ENCODE measurements at places on chromosomes 2 and 18.

GRCh38 chr2:205383601-205384000, 298.7 kb upstream of the NRP2 start:
- DNase-seq, result no peak

GRCh38 chr2:232689152-232689910, 7.8 kb upstream of the GIGYF2 start:
- DNase-seq, result peak; percentile 39

DNA sequence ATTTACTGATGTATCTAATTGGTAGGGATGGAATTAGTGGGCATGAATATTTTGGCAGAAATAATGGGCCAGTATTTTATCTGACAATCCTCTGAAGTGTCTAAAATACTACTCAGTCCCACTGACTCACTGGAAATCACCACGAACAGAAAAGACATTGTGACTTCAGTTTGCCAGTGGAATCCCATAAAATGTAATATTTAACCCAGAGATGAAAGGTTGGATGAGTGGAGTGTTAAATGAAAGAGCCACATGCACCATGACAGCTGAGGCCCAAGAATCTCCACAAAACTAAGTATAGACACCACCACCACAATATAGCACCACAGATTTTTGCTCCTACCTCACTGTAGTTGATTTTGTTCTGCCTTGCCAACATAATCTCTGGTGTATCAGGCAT, 103.9 kb downstream of the NEB start:
- no peak for DNase-seq

DNA sequence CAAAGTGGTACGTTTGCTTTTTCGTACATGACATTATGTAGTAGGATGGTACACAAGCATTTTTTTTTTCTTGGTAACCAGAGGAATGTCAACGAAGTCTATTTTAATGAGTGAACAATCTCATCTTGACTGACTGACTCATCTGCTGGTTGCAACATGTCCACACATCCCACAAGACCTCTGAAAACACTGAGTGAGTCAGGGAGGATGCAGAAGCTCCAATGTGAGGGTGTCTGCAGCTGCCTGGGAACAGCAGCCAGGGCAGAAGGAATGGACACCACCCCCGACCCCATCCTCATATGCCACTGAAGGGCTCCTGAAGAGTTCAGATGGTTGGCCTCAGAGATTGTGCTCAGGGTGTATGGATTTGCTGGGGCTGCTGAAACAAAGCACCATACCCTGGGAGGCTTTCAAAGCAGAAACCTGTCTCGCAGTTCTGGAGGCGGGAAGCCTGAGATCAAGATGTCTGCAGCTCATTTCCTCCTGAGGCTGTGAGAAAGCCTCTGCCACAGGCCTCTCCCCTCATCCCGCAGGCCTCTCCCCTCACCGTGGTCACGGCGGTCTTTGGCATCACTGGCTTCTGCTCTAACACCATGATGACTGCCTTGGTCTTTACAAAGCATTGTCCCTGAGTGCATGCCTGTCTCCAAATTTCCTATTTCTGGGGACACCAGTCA, 124.6 kb downstream of the LRATD1 start:
- peak; percentile 76 for DNase-seq

GRCh38 chr18:62249478-62250097, 62.5 kb downstream of the RELCH start:
- peak; percentile 80 for DNase-seq

DNA sequence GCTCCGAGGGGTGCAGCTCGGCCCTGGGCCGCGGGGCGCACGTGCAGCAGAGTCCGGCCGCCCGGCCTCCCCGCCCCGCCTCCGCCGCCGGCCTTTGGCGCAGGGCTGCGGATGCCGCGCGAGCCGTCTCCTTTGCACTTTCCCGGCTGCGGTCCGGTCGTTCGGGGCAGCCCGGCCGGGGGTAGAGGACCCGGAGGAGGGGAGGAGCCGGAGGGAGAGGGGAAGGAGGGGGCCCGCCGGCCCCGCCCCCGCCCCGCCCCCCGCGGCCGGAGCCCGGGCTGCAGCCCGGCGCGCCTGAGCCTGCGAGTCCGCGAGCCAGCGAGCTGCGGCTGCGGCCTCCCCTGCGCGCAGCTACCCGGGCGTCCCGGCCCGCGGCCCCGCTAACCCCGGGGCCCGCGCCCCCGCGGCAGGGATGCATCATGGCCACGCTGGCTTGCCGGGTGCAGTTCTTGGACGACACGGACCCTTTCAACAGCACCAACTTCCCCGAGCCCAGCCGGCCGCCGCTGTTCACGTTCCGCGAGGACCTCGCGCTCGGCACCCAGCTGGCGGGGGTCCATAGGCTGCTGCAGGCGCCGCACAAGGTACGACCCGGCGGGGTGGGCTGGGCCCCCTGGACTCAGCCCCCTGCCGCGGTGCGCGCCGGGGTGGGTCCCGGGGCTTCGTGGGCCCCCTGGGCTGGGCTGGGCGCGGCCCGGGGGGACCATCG, at the start of gene FHOD3:
Gene FHOD3, plus strand, starts transcription at position 297 of the 709 bp plus-strand sequence. Its CDS starts 123 bp downstream, at position 420.
- peak; percentile 51 for DNase-seq
